ENCODE measurements at places on chromosomes 12 and 14.

- no peak for DNase-seq
Observed at GRCh38 chr14:23538050-23538718, 13.4 kb downstream of the ZFHX2 start.

- no peak for DNase-seq
Observed at GRCh38 chr14:79098324-79098723, 928.2 kb downstream of the NRXN3 start.

DNA sequence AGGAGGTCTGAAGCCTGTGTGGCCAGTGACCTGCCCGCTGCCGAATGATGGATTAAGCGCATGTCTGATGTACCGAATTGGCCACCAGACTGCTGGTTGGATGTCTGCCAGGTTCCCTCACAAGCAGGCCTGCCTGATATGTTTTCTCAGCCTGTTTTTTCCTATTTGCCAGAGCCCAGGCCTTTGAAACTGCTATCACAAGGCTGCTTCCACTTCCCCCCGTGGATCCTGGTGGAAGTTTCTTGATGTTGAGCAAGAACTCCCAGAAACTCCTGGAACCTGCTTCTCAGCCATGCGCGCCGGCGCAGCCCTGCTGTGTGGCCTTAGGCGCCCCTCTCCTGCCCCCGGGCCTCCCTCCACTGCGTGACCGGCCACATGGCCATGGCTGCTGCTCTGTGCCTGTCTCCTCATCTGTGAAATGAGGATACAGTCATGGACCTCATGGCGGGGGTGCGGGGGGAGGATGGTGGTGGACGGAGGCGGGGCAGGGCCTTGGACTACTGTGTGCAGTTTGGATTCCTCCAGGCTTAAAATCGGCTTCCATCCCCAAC, 56.6 kb downstream of the CALM1 start:
- DNase-seq, result no peak

DNA sequence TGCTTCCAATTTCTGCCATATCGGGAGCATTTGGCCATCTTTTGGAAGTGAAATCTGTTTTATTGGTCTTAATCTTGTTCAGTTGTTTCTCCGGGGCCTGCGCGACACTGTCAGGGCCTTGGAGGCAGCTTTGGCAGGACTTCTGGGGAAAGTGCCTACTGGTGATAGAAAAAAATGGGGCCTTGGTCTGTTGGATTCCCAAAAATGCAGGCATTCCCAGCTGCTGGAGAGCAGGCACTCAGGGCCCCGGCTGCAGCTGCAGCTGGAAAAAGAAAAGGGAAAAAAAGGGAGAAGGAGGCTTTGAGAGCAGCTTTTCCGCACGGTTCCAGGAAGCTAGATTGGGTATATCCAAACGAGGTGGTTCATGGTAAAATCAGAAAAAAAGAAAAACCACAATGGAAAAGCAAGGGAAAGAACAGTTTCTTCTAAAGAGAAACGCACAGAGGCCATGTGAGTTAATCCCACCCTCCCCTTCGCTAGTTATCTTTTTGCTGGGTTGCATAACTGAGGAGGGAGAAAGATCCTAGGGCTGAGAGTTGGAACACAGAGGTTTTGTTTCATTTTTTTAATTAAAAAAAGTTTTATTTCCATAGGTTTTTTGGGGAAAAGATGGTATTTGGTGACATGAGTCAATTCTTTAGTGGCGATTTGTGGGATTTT, 134.7 kb upstream of the RFLNA start:
- no peak for DNase-seq

DNA sequence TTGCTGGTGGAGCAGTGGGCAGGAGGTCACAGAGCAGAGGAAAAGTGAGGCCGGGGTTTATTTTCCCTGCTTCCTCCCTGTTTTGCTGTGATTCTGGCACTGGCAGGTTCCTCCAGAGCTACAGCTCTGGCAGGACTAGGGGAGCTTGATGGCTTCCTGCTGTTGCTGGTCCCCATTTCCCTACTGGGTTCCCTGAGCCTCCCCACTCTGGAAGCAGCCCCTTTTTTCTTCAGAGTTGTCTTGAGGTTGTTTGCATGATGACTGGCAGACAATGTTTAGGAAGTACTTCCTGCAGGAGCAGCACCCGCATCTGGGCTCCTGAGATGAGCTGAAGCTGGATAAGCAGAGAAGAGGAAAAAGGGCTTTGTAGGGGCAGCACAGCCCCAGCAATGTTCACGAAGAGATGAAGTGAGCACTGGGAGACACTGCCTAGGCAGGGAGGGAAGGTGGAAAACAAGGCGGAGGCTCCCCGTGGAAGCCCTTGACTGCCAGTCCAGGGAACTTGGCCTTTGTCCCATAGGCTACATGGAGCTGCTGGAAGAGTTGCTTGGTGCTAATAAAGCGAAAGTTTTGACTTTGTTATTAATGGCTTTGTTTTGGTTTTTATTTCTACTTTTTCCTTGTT, 126.9 kb downstream of the SLC38A6 start:
- DNase-seq, result no peak

- no peak for DNase-seq
Observed at GRCh38 chr14:85762526-85762925, 232.6 kb downstream of the FLRT2 start.

- DNase-seq, result peak; percentile 77
Observed at GRCh38 chr14:65961004-65961403, 525.2 kb upstream of the CCDC196 start.

DNA sequence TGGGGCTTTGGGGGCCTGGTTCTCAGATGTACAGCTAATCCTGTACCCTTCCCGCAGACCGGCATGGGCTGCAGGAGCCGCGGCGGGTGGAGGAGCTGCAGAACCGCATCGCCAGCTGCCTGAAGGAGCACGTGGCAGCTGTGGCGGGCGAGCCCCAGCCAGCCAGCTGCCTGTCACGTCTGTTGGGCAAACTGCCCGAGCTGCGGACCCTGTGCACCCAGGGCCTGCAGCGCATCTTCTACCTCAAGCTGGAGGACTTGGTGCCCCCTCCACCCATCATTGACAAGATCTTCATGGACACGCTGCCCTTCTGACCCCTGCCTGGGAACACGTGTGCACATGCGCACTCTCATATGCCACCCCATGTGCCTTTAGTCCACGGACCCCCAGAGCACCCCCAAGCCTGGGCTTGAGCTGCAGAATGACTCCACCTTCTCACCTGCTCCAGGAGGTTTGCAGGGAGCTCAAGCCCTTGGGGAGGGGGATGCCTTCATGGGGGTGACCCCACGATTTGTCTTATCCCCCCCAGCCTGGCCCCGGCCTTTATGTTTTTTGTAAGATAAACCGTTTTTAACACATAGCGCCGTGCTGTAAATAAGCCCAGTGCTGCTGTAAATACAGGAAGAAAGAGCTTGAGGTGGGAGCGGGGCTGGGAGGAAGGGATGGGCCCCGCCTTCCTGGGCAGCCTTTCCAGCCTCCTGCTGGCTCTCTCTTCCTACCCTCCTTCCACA, 7.6 kb downstream of the NR4A1 start:
- no peak for DNase-seq

DNA sequence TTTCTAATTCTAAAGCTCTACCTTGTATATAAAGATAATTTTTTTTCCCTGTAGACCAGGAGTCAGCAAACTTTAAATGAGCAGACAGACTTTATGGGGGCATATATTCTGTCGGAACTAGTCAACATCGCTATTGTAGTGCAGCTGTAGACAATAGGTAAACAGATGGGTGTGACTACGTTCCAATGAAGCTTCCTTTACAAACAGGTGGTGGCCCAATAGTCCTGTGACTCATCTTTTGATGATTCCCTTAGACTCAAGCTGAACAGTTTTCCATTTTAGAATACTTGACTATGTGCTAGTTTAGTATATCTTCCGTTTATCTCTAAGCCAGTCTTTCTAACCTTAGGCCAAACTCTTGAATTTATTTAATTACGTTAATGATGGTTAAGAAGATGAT, 16.3 kb downstream of the MUCL1 start:
- DNase-seq, result no peak

GRCh38 chr12:4307593-4308333, 13.2 kb upstream of the TIGAR start:
- DNase-seq, result no peak

DNA sequence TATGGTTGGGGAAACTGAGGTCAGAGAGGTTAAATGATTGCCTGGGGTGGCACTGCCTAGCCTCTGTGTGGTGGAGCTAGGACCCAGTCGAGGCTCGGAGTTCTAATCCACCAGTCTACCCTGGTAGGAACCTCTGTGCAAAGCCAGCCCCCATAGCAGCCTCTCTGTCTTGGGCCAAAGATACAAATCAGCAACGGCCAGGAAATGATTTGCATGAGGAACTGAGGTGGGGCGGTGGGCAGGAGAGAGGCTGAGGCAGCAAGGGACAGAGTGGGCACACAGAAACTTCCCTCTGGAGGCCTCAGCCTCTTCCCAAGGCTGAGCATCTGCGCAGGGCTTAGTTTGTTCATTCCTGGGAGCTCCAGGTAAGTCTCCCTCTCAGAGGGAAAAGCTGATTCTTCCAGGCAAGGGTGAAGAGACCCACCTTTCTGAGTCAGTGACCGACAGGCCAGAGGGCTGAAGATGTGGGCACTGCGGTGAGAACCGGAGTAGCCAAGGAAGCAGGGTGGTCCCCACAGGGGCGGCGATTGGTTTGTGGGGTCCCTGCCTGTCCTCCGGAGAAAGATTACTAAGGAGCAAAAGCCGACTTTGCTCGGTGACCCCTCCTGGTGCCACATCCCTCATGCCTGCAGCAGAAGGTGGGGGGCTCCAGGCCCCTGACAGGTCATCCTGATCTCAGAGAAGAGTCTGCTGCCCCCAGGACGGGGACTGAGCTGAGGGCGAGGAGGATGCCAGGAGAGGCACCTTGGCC, 134.6 kb downstream of the CACNA1C start:
- no peak for DNase-seq

DNA sequence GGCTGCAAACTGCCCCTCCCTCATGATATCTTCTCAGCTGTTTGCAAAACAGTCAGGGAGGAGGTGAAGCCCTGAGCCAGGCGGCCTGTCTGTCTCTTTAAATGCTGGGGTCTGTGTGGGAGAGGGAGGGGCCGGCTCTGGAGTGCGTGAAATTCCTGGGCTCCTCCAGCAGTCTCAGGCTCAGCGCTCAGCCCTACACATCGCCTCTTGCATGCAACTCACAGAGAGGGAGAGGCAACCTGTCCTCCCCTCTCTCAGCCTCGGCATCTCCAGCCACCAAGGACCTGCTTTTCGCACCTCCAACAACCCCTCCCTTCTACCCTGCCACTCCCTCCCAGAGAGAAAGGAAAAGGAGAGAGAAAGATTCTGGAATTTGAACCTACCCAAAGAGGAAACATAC, at the start of gene NRXN3:
NRXN3 (plus strand) TSS at position 171 of the 400 bp plus-strand sequence. CDS start 72,721 bp downstream, outside the sequence.
- DNase-seq, result no peak

- DNase-seq, result no peak
Observed at GRCh38 chr12:31491841-31492598, 98.9 kb downstream of the DENND5B start.

GRCh38 chr12:96048393-96048969, 13.1 kb upstream of the LTA4H start:
- no peak for DNase-seq

GRCh38 chr12:121287267-121287954, 9.1 kb downstream of the CAMKK2 start:
- no peak for DNase-seq

DNA sequence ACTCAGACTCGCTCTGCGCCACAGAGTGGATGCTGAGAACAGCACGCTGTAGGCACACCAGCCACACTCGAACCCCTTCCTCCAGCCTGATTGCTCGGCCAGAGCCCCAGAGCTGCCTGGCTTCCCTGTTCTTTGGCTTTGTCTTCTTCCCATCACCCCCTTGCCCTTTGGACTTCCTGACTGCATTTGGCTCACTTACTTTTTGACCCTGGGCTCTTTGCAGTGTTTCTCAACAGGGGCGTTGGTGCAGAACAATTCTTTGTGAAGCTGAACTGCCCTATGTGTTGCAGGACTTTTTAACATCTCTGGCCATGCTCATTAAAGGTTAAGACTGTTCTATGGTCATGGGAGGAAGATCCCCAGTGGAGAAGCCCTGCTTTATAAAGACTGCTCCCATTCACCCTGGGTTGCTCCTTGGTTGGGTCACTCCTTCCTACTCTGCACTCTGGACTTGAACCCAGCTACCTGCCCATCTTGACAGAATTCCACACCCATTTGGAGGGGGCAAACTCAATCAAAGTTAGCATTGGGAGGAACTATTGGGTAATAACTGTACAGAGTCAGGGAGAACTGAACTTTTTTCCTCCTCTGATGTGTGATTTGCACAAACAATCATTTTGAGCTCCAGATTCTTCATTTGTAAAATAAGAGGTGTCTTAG, 127.7 kb upstream of the PLEKHG7 start:
- DNase-seq, result no peak

DNA sequence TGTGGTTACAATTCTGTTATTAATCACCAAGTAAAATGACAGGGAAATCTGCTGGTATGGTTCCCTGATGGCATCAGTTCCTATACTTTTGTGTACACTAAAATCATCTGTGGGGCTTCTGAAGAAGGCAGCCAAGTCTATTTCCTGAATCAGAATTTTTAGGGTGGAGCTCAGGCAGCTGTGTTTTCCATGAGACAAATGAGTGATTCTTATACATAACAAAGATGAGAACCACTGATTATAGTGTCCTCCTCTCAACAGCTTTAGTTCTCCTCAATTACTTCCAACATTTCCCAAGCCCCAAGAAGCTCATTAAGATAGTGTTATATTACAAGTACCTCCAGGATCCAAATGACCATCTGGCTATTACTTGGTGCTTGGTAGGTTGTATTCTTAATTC, 64.5 kb upstream of the USP44 start:
- DNase-seq, result no peak

DNA sequence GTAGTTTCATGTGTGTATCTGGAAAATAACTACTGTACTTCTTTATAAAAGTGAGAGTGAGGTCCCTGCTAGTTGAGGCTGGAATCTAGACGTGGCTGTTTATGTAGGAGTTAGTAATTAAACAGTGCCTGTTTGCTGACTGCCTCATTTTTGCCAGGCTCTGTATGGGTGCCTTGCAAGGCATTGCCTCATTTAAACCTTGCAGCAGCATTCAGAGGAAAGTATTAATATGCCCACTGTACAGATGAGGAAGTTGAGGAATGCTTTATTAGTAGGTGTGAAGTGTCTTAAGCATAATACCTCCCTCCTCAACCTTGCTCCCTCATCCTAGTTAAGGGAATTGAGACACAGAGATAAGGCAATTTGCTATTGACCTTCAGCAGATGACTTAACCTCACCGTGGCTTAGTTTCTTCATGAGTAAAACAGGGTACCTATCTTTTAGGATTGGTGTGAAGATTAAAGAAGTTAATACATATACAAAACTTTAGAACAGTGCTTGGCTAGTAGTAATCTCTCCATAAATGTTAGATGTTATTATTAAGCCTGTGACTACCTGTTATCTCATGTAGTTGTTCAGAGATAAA, 28.7 kb downstream of the PPM1A start:
- DNase-seq, result no peak

Data from stimulated activated CD4-positive, alpha-beta T cell treated with anti-CD3 and anti-CD28 coated beads, Interleukin-12 subunit alpha, Interleukin-12 subunit beta, amount 100 ng/mL, for 48 hours (primary cell).